ENCODE measurements at places on chromosomes 7 and 10.

- no peak for DNase-seq
These were observed 412.7 kb upstream of the ANKRD30A start for GRCh38 chr10:36712695-36713094.

DNA sequence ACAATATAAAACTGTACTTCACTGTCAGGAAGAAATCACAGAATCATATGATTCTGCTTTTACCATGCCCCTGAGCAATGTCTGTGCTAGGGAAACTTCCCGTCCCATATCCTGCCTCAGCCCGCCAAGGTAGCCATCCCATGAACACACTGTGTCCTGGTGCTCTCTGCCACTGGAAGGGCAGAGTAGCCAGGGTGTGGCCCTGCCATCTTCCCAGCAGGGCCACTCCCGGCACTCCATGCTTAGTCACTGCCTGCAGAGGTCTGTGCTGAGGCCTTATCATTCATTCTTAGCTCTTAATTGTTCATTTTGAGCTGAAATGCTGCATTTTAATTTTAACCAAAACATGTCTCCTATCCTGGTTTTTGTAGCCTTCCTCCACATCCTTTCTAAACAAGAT is 31.8 kb downstream of the AP3M1 start:
- DNase-seq, result no peak

DNA sequence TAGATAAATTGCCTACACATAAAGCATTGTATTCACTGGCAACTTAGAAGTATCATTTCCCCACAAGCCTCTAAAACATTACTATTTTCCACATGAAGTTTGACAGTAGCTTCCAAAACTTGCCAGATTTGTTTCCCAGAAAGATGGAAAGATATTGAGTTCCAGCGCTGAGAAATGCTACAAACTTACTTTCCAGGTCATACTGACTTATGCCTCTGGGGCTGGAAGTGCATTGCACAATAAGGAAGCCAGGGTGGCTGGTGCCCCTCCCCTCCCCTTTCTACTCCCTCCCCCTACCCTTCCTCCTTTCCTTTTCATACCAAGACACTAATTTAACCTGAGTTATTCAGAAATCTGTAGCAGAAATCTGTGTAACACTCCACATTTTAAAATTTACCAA is 212.6 kb downstream of the WDR37 start:
- DNase-seq, result no peak

DNA sequence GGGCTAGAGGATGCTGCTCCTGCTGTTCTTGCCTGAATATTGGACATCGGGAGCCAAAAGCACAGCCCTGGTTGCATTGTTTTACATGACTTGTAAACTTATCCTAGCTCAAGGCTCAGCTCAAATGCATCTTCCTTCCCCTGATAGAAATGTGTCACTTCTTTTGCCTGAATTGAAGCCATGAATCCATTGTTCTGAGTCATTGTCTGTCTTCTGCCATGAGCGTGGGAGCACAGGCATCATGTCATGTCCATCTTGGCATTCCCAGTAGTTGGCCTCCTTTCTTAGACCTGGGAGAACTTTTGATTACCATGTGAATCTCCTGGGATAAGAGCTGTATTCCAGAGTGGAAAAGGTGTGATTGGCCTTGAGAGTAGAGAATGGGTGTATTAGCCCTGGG is 54.1 kb upstream of the OPN4 start:
- DNase-seq, result no peak

- DNase-seq, result no peak
These were observed 18.2 kb downstream of the GPR146 start for GRCh38 chr7:1062296-1063294.

DNA sequence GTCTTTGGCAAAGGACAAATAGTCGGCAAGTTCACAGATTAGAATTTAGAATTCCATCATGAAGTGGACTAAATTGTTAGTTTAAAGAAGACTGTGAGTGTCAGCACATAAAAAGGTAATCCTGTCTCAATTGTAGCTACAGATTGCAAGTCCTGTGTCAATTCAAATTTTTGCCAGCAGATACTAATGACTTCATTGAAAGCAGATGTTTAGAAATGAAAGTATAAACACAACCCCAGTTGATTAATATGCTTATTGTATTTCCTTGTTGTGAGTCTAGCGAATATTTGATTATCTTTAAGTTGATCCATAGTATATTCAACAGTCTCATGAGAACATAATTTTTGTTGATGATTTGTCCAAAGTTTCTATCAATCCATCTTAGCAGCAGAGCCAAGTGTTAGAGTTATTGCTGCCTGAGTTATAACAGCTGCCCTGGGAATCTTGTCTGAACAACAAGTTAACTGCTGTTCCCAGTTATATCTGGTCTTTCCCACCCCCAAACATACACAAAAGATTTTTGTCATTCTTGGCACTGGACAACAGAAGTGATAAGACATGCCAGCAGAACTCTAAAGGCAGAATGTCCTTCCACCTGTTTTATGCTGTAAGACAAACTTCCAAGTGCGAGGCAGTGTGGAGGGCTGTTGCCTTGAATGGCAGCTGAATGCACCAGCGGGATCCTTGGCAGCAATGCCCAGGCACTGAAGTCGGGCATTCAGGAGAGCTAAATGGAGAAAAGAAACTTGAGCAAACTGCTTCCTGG is 21.3 kb upstream of the HERPUD2 start:
- no peak for DNase-seq

DNA sequence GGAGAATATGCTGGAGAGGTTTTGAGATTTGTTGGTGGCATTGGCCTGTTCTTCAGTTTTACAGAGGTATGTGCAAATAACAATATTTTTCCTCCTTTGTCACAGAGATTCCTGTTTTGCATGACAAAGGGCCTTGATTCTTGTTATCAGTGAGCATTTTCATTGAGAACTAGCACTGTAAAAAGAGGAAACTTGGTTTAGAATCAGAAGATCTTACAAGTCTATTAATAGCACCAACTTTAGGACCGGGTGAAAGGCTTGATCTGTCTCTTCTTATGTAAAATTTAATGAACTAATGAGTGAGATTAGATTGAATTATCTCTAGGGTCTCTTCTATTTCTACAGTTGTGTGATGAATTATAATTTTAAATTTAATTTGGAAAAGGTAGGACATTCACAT is 25.5 kb downstream of the TSPAN13 start:
- no peak for DNase-seq

DNA sequence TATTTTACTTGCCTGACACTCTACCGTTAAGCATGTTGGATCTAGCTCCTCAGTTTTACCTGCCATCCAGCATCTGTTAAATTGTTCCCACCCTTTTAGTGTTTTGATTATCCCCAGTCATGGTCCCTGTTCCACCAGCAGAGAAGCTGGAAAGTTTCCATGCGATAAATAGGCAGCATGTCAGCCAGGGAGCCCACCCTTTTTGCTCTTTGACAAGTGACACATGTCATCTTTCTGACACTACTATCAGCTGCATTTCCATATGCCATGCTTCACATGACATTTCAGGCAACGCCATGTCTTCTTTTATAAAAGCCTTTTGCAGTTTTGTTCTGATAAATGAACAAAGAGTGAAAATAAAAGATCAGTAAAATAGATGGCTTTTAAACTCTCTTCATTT is 310.8 kb downstream of the MAGI2 start:
- no peak for DNase-seq

DNA sequence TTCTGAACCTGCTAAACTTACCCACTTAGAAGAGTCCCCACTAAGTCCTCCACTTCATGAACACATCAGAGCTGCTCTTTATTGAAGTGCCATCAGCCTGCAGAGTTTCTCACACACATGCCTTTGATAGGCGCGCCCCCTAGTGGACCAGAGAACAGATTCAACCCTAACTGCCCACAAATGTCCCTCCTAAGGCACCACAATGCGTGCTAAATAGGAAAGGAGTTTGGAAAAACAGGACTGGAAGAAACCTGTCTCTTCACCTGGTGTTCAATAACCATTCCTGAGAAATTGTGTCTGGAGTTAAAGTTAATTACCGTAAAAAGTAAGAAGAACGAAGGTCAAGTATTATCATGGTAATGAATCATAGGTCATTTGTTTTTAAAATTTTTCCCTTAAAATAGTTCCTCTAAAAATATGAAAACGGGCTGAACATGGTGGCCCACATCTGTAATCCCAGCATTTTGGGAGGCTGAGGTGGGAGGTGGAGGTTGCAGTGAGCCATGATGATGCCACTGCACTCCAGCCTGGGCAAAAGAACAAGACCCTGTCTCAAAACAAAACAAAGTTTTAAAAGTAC is 249.7 kb downstream of the ELMO1 start:
- no peak for DNase-seq

DNA sequence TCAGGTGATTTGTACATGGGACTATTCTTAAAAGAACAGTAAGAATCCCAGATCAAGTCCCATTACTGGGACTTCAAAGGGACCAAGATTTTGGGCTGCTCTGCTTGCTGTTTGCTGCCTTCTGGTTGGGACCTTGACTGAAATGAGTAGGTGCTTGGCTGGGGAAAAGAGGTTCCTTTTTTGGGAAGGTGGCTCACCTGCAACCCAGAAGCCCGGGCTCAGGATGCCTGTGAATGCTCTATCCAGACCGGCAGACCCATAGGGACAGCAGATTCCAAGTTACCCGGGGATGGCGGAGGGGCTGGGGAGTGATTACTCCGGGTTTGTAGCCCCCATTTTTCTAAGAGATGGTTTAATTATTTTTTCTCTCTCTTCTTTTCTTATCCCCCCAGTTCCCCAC is 104.0 kb downstream of the CPXM2 start:
- no peak for DNase-seq

GRCh38 chr10:16957038-16957437 is 139.8 kb upstream of the RSU1 start:
- no peak for DNase-seq

- no peak for DNase-seq
These were observed 74.3 kb downstream of the GRK5 start for GRCh38 chr10:119281581-119282071.

GRCh38 chr10:17873946-17874345 is 64.8 kb downstream of the MRC1 start:
- no peak for DNase-seq

DNA sequence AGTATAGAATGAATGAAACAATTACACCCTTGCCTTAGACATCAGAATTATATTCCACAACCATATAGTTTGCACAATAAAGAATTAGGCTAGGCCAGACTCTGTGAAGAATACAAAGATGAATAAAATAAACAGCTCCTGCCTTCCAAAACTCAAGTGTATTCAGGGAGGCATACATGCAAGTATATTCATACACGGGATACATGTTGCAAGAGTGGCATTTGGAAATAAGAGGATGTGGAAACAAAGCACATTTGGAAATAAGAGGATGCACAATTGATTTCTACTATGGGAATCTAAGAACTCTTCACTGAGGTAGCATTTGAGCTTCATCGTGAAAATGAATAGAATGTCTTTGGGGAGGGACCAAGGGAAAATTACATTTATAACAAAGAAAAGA is 27.0 kb upstream of the TMEM26 start:
- DNase-seq, result no peak

- no peak for DNase-seq
These were observed 788 bp upstream of the CACNA2D1 start for GRCh38 chr7:82444220-82444909.

DNA sequence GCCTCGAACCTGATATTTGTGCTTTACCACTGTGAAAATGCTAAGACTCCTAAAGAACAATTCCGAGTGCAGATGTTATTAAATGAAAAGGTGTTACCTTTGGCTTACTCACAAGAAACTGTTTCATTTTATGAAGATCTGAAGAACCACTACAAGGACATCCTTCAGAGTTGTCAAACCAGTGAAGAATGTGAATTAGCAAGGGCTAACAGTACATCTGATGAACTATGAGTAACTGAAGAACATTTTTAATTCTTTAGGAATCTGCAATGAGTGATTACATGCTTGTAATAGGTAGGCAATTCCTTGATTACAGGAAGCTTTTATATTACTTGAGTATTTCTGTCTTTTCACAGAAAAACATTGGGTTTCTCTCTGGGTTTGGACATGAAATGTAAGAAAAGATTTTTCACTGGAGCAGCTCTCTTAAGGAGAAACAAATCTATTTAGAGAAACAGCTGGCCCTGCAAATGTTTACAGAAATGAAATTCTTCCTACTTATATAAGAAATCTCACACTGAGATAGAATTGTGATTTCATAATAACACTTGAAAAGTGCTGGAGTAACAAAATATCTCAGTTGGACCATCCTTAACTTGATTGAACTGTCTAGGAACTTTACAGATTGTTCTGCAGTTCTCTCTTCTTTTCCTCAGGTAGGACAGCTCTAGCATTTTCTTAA is 47.7 kb downstream of the MINPP1 start:
- DNase-seq, result no peak

DNA sequence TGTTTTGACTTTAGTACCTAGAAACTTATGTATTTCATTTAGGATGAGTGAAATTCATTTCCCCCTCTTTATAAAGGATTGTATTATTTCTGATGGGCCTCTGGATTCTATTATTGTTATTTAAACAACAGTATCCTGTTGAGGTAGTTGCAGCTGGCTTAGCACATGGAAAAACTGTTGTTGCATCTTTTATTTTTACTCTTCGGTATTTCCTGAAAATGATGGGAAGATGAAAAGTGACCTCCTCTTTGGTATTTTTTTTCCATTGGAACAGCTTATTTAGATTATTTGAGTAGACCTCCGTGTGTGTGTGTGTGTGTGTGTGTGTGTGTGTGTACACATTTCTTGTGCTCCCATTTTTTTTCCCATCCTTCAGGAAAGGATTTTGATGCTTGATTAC is 129.8 kb downstream of the PRKG1 start:
- no peak for DNase-seq

DNA sequence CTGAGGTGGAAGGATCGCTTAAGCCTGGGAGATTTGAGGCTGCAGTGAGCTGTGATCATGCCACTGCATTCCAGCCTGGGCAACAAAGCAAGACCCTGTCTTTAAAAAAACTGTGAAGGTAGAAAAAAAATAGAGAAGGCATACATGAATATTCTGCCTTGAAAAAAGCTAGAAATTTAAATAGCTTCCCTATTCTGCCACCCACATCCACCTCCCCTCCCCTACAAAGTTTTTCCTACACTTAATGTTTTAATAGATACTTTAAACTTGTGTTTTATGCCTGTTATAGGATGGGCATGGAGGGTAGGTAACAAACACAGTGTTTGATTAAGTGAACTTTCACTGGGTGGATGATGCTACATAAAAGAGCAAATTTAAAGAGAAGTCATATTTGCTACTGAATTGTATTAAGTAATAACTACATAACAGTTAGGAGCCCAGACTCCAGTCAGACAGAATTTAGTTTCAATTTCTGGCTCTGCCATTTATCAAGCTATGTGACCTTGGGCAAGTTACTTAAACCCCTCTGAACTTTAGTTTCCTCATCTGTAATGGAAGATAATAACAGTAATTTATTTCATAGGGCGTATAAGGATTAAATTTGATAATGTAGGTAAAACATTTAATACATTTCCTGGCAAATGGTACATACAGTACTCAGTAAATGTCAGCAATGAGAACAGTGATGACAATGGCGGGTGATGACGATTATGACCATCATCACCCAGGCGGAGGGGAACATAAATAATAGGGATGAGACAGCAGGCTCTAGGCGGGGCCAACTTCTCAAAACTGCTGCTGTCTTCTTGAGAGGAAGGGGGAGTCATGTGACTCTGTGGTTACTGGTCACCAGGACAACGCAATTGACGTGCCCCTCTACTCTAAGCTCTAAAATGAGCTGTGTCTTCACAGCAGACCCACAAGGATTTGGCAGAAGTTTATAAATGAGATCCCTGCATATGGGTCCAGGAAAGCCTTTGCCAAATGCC is 15.8 kb downstream of the DNMBP start:
- no peak for DNase-seq

- DNase-seq, result no peak
These were observed 9.2 kb downstream of the NUP42 start for GRCh38 chr7:23191022-23191421.

- DNase-seq, result no peak
These were observed 129.6 kb downstream of the ZWINT start for GRCh38 chr10:56231436-56231835.
